ENCODE measurements at places on chromosomes 11 and 22.

DNA sequence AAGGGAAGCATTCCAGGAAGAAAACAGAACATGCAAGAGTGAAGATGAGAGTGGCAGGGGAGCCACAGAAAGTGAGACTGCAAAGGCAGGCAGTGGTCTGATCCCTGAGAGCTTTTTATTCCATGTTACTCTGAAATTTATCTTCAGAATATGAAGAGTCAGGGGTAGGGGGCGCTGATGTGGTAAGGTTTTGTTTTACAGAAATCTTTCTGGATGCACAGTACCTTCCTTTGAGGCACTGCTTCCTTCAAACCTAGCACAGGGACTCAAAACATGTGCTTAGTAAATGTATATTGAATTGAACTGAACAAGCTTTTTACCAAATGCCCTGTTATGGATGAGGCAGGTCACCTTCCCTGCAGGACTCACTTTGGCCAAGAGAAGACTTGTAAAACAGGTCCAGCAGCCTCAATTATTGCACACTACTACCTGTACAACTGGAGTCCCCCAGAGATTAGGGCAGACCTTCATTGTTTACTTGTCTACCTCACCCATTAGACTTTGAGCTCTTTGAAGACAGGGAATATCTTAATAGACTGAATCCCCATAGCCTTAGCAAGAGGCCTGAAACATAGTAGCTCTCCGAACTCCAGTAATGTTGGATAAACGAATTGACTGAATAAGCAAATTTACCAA lies 2.2 kb downstream of the PAK1 start:
- DNase-seq: no peak

GRCh38 chr11:17098658-17099057 lies 21.2 kb upstream of the RPS13 start:
- no peak for DNase-seq

- DNase-seq: no peak
Measured at GRCh38 chr22:38401336-38402084, 53.5 kb downstream of the KCNJ4 start.

DNA sequence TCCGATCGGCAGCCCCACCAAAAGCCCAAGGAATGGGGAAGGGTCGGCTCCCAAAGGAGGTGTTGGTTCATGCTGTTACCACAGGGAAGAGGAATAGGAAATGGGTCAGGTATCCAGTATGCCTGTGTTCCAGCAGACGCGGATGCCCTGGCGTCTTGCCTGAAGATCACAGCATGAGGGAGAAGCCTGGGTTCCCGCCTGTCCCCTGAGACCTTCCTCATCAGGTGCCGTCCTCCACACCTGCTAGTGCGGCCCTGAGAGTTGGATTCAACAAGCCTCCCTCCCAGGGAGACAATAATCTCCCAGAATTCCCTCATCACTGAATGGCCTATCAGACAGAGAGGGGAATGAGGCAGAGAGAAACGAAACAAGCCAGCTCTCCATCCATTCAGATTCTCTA lies 92.2 kb downstream of the SPATA19 start:
- DNase-seq: no peak

GRCh38 chr11:119734788-119735187 lies 5.8 kb upstream of the NECTIN1 start:
- DNase-seq: no peak

DNA sequence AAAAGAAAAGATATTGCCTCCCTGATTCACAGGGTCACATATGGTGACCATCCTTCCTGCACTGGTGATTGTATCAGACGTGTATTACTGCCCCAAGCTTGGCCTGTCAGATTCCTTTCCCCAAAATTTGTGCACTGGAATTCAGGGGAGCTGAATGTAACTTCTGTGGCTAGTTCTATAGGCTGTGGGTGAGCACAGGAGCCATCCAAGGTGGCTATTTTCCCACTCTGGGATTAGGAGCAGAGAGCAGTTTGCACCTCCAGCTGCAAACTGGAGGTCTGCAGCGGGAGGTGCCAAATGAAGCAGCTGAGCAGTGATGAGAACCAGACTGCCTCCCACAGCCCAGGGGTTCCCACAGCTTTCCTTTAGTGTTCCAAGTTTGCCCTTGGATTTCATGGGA lies 124.2 kb upstream of the PITPNB start:
- no peak for DNase-seq

DNA sequence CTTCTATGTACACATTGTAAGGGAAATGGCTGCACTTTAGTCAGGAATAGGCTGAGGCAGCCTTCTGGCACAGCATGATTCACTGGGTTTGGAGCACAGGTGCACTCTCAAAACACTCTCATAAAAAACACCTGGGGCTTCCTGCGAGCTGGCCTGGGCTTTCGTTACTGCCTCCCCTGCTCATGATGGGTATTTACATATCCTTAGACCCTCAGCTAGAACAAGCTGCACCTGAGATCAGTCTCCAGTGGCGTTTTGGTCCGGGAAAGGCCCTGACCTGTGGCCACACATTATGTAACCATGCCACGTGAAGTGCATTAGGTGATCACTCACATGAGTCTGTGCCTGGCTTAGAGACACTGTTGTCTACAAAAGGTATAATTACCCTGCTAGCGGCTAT lies 321.7 kb downstream of the TMEM135 start:
- DNase-seq: no peak

DNA sequence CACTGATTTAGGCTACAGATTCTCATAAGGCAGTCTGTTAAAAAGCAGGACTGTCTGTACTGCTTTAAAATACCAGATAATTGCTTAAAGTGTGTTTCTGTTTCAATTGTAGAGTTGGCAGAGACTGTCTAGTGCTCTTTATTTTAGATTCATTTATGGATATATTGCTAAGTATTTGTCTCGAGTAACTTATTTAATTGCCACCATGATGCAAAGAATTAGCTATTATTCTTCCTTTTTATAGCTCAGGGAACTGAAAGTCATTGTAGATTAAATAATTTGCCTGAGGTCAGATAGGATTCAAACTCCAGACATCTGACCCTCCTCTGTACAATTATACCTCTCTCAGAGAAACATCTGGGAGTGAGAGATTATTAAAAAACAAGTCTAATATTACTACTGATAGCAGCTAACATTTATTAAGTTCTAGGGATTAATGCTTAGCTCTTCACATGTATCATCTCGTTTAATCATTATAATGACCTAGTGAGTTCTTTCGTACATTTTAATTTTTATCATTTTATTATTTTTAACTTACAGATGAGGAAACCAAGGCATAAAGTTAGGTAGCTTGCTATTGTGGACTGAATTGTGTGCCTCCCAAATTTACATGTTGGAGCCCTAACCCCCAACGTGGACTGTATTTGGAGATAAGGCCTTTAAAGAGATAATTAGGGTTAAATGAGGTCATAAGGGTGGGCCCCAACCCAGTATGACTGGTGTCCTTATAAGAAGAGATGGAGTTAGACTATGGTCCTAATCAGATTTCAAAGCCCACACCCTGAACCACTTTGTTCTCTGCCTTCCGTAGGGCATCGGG lies 19.7 kb upstream of the RAG2 start:
- DNase-seq: no peak

Data from stimulated activated CD8-positive, alpha-beta memory T cell treated with anti-CD3 and anti-CD28 coated beads, Interleukin-15, amount 100 ng/mL, for 1 hour (primary cell).